AG10803 (cell line): ENCODE measurements at places on chromosomes 16 and 17.

- no peak for DNase-seq
Measured at GRCh38 chr17:36074365-36074764, 10.3 kb downstream of the CCL18 start.

GRCh38 chr17:43224146-43224705 lies 4.2 kb downstream of the CCDC200 start:
- DNase-seq: no peak

DNA sequence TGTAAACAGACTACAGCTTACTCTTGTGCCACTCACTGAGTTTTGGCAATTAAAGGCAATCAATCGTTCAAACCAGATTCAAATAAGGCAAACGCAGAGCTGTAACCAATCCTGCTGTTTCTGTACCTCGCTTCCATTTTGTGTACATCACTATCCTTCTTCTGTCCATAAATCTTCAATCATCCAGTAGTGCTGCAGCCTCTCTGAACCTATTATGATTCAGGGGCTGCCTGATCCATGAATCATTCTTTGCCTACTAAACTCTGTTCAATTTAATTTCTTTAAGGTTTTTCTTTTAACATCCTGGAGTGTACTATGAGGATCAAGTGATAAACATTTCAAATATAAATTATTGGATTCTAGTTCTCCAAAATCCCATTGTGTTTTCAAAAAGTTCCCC lies 93.9 kb downstream of the CEP112 start:
- peak; percentile 2 for DNase-seq

DNA sequence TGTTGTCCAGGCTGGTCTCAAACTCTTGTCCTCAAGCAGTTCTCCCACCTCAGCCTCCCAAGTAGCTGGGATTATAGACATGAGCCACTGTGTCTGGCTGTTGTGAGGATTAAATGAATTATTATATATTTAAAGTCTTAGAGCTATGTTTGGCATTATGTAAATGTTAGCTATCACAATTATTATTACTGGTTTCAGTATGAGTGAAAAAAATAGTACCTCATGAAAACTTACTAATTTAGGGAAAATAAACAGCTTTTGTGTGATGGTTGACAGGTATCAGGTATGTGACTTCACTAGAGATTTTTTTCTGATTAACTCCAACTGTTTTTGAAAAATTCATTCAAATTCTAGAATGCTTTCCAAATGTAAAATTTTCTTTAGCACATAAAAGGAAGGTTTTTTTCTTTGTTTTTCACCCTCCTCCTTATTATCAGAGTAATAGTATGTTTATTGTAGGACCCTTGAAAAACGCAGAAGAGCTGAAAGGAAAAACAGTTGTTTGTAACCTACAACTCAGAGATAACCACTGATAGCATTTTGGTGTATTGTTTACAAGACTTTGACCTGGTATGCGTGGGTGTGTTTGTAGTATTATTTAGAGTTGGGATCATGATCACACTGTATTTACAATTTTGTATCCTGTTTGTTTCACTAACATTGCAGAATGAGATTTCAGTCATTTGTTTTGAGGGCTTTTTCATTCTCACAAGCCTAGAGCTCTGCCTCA lies 13.2 kb downstream of the NLK start:
- DNase-seq: no peak

DNA sequence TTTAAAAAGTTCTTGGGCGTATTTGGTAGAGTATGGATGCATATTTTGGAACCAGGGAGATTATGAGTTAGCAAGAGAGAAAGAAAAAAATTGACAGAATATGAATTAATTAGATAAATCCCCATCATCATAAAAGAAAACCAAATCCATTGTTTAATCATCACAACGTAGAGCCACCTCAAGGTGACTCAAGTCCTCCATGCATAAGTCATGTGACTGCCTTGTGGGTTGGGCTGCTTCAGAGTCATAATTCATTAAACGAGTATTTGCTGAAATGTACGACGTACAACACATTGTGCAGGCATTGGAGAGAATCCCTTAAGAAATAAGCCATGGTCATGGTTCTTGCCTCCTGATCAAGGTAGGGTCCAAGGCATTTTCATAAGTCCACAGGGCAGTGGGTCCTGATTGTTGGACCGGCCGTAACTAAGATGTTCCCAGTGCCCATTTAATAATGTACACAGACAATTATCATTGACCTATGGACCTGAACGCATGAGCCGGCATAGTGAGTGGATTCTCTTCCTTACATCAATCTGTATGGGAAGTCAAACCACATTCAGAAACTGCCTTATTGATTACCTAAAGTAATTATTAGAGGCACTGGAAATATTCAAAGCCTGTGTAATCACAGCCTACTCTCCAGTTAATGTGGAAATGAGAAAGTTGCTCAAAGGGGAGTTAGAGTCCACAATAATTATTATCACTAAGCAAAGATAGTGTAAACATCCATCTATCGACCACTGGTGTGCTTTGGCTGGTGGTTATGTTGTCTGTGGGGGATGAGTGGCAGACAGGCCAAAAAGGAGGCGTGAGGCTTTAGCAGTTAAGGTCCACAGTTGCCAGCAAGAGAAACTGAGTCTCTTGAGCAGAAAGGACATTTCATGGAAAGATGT lies 165.4 kb downstream of the PITPNC1 start:
- DNase-seq: no peak

- no peak for DNase-seq
Measured at GRCh38 chr16:7393680-7394079, 61.0 kb downstream of the RBFOX1 start.

- peak; percentile 74 for DNase-seq
Measured at GRCh38 chr17:57954397-57955182, 622 bp downstream of the CUEDC1 start.

GRCh38 chr17:68784431-68784830 lies 170.8 kb downstream of the ABCA8 start:
- DNase-seq: no peak

DNA sequence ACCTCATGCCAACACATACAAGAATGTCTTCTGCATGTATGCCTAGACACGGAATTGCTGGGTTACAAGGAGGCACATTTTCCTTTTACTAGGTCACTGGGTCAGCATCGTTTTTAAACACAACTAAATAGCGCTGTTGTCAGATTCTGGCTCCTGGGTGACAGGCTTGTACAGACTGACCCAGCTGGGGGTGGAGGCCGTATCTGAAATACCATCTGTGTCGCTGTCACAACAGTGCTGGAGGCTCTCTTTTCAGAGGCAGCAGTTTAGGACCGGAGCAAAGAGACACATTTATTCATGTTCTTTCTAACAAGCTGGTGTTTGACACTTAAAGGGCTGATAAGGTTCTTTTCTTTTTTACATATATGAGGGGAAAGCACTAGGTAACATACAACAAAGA lies 403.0 kb upstream of the ASIC2 start:
- DNase-seq: no peak

DNA sequence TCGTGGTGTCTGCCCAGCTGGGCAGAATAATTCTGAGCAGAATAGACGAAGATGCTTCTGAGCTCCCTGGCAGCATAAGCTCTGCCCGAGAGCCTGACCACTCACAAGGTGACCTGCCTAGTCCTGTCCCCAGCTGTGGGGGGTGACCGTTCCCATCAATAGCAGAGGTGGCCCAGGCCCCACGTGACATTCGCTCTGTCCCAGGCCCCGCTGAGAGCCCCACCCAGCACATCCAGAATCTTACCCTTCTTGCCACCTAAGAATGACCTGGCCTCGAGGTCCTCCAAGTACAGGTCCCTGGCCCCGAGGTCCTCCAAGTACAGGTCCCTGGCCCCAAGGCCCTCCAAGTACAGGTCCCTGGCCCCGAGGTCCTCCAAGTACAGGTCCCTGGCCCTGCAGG lies 695 bp upstream of the TMEM204 start:
- no peak for DNase-seq

DNA sequence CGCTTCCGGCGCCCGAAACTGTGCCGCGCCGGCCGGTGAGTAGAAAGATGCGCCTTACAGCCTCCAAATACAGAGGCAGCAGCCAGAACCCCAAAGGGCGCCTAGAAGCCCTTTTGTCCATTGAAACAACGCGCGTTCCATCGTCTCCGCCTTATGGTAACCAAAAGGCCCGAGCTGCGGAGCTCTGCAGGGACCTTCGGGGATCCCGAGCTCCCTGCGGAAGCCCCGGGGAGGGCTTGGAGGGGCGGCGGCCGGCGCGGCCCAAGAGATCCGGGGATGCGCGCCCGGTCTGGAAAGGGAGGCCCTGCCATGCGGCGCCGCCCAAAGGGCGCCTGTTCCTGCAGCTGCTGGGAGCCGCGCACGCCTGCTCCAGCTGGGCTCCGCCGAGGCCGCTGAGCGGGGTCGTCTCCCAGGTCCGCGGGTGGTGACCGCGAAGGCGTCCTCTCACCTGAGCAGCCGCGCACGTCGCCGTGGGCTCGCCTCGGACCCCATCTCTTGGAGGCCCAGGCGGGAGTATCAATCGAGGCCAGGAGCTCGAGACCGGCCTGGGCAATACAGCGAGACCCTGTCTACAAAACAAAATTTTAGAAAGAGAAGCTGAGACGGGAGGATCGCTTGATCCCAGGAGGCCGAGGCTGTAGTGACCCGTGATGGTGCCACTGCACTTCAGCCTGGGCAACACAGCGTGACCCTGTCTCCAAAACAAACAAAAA lies 742 bp upstream of the FBXO31 start:
- DNase-seq: no peak

DNA sequence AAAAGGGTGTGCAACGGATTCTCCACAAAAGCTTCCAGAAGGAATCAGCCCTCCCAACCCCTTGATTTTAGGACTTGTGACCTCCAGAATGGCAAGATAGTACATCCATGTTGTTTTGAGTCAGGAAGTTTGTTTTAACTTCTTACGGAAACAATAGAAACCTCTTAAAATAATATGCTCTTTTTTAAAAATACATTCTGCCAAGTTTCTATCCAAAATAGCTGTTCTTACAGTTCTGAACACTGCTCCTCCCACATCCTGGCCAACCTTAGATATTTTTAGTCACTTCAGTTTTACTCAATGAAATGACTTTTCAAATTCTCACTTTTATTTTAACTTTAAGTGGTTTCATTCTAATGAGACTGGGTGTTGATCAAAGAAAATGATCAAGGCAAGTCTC lies 156.4 kb downstream of the ZNF18 start:
- DNase-seq: no peak

- DNase-seq: peak; percentile 88
Measured at GRCh38 chr16:22638393-22639206, 127.9 kb downstream of the NPIPB5 start.

- DNase-seq: no peak
Measured at GRCh38 chr17:35068249-35068648, 4.7 kb upstream of the RFFL start.
